NCI-H748 treated with DMSO at 0.1 percent for 48 hours (cell line): ENCODE measurements at places on chromosomes 2 and 18.

DNA sequence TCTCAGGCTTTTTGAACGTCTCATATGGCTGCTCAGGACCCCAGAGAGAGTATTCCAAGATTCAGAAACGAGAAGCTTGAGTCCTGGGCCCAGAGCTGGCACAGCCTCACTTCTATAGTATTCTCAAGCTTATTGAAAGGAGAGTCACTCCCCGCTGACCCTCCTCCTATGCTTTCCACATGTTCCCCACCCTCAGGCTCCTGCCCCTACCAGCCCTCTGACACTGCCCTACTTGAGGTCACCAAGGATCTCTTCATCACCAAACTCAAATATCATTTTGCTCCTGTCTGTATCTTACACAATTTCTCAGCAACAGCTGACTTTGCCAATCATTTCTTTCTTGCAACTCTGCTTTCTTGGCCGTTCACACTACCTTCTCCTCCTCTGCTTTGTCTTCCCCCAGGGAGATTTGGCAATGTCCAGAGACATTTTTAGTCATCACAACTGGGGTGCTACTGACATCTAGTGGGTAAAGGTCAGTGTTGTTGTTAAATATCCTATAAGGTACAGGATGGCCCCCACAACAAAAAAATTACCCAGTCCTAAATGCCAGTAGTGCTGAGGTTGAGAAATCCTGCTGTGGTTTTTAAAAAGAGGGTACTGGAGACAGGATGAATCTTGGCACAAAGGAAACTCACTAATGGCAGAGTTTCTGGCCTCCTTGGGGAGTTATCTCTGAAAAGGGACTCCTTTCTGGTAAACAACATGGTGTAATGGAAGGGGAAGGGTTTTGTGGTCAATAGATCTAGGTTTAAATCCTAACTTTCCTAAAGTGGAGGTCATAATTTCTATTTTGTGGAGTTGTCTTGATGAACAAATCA lies 26.9 kb upstream of the INSIG2 start:
- no peak for DNase-seq

DNA sequence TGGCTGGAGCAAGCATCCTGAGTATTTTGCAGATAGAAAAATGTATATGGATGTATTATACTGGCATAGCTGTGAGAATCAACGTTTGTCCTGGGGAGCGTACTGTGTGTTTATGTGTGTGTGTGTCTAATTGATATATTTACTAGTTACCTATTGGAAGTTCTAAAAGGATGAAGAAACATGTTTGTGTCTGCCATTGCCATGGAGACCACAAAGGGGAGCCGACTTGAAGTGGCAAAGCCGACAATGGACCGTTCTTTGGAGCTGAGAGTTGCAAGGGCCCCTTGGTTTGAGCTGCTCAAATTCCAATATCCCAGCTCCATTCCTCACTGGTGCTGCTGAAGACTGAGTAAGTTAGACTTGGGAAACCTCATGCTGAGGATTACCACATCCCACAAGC lies 14.3 kb upstream of the SLC25A52 start:
- no peak for DNase-seq

DNA sequence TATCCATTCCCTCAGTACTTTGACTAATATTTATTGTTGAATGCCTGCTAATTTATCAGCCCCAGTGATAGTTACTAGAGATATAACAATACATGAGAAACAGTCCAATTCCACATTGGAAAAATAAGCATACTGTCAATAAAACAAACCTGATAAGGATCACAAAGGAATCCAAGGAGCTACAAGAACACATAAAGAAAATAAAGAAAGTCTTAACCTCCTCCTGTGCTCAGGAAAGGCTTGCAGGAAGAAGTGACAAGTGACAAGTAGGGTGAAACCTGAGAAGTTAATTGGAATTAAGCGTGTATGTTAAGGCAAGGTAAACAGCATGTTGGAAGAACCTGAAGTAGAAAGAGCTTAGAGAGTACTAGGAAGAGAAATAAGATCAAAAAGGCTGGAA lies 20.3 kb upstream of the ASNSD1 start:
- DNase-seq: no peak

GRCh38 chr2:11683966-11684365 lies 14.0 kb upstream of the NTSR2 start:
- DNase-seq: no peak

DNA sequence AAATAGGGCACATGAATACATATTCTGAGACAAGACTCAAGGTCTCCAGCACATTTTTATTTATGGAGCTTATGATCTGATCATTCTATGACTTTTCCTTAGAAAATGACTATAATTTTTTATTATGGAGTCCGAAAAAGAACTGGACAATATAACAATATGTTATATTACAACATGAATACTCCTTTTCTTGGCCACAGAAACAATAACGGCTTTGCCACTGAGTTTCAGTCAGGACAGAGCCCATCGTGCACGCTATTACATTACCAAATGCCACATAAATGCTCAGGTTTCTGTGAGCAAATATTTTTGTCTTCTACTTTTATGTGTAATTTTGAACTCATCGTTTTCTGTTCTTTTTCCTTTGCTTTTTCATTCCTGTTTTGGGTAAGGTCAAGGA lies 509.2 kb upstream of the ZEB2 start:
- no peak for DNase-seq

- DNase-seq: no peak
Measured at GRCh38 chr2:169862816-169863215, 35.6 kb downstream of the UBR3 start.

GRCh38 chr18:48847807-48848486 lies 102.8 kb downstream of the SMAD7 start:
- DNase-seq: no peak

GRCh38 chr18:48733643-48734253 lies 194.9 kb downstream of the CTIF start:
- no peak for DNase-seq

GRCh38 chr2:212644195-212644837 lies 105.7 kb upstream of the ERBB4 start:
- no peak for DNase-seq

DNA sequence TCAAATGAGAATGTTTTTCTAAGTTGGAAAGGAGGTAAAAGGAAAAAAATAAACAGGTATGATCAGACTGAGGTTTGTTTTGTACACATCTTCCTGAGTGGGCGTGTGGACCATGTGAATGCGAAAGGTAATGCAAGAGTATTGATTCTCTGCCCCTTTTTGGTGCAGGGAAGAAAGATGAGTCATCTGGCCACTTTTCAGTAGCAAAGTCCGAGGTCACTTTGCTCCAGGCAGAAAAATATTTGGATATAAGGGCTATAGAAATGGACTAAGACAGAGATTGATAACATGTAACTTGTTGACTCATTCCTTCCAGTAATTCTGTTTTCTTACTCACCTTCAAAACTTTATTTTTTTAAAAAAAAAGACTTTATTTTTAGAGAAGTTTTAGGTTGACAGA lies 130.5 kb downstream of the DSEL start:
- DNase-seq: no peak

GRCh38 chr2:38265461-38265860 lies 111.6 kb downstream of the ATL2 start:
- no peak for DNase-seq

DNA sequence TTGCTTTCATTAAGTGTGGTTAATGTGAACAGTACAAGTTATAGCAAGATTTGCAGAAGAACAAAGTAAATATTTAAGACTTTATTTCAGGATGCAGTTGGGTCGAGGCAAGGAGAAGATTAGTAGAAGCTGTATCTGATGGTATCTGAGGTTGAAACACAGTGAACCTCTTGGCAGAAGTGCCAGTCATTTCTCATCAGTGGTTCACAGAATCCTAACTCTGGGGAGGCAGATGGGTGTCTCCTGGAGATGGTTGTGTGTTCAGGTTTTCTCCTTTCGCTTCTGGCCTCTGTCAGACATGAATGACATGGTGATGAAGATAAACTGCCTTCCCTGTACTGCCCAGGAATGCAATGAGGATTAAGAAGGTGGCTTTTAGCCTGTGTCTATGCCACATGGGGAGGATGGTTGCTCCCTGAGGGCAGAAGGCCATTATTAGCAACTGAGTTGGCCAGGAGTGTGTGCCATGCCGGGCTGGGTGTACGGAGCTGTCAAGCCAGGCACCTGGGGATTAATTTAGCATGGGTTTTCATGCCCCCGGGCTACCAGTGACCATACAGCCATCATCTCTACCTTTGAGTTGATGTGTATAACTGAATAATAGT lies 28.0 kb downstream of the MGAT5 start:
- DNase-seq: no peak

GRCh38 chr2:230947908-230948365 lies 22.9 kb upstream of the GPR55 start:
- DNase-seq: no peak

GRCh38 chr2:180385601-180386201 lies 378.6 kb upstream of the CWC22 start:
- DNase-seq: no peak

DNA sequence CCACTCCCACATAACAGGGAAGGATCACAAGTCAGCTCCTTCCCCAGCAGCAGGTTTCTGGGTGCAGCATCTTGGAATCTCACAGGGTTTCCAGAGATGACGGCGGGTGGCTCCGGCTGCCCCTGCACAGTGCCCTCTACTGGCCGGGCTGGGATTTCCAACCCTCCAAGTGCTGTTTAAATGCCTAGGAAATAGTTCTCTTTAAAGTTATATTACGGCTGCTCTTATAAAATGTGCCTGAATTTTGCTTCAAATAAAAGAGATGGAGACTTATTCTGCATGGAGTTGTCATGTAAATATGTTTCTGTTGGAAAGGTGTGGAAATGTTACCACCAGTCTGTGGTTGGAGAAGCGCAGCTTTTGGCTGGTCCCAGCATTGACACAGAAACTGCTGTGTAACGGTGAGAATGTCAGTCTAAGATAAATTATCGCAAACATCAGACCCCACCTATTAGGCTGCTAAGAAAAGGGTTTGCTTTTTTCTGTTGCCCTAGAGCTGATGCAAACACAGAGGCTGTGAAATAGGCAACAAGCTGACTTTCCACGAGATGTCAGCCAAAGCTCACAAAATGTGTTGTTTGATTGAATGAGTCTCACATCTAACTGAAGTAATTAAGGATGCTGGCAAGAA lies 3.3 kb upstream of the HJURP start:
- DNase-seq: peak; percentile 43

- DNase-seq: no peak
Measured at GRCh38 chr2:50773211-50773932, 258.6 kb downstream of the NRXN1 start.

- DNase-seq: no peak
Measured at GRCh38 chr2:165126244-165126643, 77.6 kb downstream of the SCN3A start.

- no peak for DNase-seq
Measured at GRCh38 chr2:52429171-52429570, 1338.4 kb upstream of the CHAC2 start.

DNA sequence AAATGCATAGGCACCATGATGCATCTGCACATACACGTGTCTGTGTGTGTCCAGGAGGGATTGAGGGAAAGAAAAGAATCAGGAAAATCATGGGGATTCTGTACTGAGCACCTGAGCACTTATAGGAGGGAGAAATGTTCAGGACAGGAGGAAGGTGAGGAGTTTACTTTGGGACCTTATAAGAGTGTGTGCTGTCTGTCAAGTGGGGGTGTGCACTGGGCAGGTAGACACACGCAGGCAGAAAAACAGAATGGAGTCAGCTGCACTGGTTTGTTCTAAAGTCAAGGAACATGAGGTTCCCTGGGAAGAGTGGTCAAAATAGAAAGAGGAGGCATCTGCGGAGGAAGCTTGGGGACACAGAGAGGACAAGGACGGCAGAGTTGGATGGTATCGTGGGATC lies 92.2 kb upstream of the KCTD1 start:
- no peak for DNase-seq

DNA sequence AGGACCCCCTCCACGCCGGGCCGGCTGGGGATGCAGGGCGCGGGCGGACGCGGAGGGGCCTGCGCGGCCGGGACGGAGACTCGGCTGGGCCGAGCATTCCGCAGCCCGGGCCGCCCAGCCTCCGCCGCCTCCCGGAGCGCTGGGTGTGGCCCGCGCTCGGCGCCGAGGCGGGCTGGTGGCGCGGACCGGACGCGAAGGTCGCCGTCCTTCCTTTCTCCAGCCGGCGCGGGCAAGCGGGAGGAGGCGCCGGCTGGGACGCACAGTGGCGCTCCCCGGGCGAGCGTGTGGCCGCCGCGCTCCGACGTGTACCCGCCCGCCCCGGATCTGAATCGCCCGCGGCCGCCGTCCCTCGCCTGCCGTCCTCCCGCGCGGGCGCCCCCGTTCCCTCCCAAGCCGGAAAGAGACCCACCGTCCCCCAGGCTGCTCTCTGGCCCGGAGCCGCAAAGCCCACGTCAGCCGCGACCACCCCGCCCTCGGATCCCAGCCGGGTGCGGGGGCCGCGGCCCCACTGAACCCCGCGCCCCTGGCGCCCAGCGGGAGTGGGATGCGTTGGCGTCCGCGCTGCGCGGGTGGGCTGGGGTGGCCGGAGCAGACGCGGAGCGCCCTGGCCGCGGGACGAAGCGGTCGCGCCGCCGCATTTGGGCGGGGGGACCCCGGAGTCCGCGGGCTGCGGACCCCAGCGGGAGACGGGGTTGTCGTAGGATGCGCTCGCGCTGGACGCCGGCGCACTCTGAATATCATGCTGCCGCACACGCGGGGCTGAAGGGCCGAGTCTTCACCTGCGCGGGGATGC lies 634 bp downstream of the SPATS2L start:
- no peak for DNase-seq

GRCh38 chr2:120486441-120486840 lies 140.5 kb downstream of the INHBB start:
- DNase-seq: no peak

DNA sequence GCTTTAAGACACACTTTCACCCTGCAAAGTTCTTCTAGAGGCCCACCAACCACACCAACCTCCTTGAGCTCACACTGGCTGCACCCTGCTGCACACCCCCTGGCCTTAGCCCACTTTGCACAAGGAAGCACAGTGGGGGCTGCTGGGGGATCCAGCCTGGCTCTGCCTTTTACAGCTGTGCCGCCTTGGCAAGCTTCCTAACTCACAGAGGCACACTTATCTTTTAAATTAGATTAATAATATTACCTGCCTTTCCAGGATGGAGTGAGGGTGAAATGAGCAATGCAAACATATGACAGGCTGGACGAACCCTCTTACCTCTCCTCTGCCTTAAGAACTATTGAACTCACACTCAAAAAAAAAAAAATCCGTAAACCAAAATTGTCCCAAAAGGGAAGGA lies 715.8 kb upstream of the ID2 start:
- DNase-seq: no peak

DNA sequence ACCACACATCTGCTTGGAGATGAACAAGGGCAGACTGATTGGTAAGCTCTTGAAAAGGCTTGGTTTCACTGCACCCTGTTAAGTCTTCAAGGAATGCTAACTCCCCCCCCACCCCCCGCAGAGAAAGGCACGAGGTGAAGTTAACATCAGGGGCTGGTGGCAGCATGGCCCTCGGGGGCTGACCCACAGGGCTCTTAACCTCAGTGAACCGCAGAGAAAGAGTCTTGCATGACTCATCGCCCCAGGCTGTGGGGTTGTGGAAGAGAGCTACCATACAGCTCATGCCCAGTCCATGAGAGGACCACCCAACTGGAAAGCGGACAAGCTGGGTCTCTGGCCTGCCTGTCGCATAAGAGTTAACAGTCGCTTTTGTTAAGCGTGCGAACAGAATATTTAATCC lies 10.6 kb upstream of the CEP68 start:
- DNase-seq: no peak
